ENCODE measurements at places on chromosomes 6 and 20.

DNA sequence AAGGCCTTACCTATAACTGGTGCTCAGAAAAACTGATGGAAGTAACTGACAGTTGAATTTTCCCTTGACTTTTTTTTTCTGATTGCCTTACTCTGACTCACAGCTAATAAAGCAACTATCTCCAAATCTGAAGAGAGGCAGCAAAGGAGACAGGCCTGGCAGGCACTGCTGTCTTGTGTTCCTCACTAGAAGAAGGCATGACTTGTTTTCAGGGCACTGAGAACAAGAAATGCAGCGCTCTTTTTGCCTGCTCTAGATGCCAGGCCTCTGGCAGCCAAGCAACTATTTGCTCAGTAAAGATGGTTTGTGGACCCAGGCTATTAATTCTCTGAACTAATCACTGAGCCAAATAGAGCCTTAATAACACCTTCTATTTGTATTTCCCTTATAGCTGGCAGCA, 155.1 kb downstream of the PRDM13 start:
- DNase-seq: no peak

- DNase-seq: peak; percentile 10
Measured at GRCh38 chr6:161242779-161243693, 30.8 kb downstream of the AGPAT4 start.

DNA sequence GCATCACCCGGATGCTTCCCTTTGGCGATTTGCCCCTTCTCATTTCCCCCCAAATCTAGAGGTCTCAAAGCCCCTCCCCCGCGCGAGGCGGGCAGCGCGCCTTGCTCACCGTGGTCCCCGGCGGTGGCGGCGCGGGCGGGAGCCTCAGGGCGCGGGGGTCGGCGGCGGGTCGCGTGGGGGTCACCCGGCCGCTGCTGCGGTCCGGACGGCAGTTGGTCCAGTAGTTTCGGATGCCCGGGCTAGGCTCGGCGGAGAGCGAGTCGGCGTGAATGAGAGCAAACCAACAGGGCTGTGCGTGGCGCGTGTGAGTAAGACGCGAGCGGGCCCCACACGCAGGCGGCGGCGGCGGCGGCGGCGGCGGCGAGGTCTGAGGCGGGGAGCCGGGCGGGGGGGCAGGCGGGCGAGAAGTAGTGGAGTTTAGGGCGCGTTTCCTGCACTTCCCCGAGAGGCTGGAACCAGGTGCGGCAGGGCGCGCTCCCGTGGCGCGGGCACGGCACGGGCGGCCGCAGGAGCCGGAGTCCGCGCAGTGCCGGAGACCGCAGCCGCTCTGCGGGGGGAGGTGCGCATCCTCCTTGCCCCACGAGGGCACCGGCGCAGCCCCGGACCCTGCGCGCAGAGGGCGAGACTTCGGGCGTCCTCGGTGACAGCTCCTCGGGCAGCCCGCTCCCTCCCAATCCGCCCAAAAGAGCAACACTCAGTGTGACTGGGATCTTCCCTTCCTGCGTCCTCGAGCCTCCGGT, 567 bp downstream of the HS3ST5 start:
- no peak for DNase-seq

GRCh38 chr20:50191544-50192363, 1.1 kb downstream of the CEBPB start:
- peak; percentile 70 for DNase-seq

DNA sequence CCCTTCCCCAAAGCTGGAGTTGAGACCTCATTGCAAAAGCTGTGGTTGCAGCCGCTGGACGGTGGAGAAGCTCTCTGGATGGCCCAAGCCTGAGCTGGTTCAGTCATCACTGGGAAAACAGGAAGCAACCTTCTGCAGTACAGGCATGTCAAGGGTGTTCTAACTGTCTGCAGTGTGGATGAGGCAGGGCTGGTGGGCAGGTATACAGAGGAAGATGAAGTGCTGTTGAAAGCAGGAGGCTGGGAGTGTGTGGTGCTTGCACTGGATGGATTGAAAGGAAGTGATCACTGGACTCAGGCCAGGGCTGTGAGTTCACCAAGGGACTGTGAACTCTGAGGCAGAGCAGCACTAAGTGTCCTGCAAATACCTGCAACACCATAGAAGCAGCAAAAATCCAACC, 89.0 kb upstream of the NOX3 start:
- DNase-seq: no peak

GRCh38 chr6:163640641-163641040, 226.1 kb downstream of the QKI start:
- no peak for DNase-seq

DNA sequence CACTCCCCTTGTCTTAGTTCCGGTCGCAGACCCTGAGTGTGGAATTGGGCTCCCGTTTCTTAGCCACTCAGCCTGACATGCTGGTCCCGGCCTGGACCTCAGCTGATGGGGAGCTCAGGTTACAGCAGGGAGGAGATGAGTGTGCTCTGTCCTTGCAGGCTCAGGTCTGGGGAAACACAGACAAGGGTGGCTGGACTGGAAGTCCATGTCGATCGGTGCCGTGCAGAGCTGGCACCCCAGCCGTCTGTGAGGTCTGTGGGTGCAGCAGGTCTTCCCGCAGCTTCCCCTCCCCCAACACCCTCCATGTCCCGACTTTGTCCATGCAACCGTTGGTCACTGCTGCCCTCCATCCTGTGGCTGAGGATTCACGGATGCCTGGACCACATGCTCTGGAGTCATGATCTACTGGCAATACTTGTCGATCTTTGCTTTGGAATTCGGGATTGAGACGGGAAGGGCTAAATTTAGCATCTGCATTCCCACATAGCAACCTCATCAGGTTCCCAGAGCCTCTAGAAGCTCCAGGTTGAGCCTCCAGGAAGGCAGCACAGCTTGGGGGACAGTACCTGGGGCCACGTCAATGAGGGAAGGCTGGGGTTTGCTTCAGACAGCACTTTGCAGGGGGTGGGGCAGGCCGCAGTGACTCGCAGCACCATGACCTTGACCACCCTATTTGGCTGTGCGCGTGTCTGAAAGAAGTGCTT, 118.8 kb downstream of the PSMB1 start:
- DNase-seq: no peak

DNA sequence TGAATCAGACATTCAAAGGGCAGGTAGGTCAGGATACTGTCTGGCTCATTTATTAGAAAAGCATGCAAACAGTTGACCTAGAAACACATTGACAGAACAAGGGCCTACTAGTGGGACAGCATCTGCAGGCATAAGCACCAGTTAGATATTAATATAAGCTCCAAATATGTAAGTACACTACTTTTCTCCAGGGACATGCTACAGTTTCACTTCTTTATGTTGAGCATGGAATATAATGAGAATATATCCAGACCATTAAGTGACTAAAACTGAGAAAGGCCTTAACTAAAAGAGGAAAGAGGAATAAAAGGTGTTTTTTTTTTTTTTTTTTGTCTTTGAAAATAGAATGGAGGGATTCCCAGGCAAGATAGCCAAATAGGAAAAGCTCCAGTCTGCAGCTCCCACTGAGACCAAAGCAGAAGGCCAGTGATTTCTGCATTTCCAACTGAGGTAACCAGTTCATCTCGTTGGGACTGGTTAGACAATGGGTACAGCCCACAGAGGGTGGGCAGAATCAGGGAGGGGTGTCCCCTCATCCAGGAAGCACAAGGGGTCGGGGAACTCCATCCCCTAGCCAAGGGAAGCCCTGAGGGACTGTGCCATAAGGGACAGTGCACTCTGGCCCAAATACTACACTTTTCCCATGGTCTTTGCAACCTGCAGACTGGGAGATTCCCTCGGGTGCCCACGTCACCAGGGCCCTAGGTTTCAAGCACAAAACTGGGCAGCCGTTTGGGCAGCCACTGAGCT, 251.6 kb downstream of the PHF3 start:
- no peak for DNase-seq

DNA sequence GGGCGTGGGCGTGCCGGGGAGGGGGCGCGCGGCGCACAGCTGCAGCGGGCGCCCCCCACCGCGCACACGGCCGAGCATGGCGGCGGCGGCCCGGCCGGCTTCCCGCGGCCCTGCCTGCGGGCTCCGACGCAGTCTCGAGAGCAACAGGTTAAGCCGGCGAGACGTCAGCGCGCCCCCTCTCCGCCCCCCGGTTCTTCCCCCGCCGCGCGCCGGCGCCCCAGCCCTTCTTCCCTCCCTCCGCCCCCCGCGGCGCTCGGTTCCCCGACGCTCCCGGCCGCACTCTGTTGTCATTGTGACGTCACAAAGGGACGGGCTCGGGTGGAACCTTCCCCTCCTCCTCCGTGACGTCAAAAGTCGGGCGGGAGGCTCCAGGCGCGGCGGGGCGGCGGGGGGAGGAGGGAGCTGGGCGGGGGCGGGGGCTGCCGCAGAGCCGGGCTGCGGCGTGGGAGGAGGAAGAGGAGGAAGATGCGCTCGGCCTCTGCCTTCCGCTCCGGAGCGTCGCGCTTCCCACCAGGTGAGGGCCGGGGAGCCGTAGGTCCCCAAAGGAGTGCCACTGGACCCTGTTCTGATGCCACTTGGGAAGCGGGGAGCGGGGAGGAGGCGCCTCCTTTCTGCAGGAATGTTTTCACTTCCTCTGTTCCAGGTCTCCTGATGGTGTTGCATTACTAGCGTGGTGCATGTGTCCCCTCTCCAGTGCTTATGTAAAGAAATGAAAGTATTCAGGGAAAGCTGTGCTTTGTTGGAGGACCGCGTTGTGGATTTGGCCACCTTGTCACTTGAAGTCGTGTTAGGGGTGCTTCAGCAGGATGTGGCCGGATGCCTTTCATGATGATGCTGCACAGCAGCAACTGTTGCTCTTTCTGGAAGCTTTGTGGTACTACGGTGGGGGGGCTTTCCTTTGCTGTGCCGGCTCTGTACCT, 2.8 kb downstream of the JARID2 start:
- peak; percentile 97 for DNase-seq

- no peak for DNase-seq
Measured at GRCh38 chr6:73389854-73390253, 4.8 kb upstream of the DDX43 start.

- DNase-seq: no peak
Measured at GRCh38 chr20:46111028-46111835, 6.9 kb upstream of the CD40 start.

DNA sequence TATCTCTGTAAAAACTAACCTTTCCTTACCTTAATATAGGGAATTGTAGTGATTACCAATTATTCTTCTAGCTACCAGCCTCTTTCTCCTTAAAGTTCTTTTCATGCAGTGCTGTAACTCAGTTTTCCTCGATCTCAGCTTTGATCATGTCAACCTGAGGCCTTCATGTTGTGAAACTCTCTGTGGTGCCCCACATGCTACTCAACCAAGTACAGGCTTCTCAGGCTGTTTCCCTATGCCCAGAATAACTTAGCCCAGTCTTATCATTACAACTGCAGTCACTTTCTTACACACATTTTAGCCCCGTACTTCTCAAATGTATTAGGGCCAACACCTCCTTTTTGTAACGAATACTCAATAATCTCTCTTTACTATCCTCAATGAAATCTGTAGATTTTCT, 90.1 kb upstream of the SUPT3H start:
- DNase-seq: no peak

- no peak for DNase-seq
Measured at GRCh38 chr6:16806363-16806762, 45.1 kb upstream of the ATXN1 start.

DNA sequence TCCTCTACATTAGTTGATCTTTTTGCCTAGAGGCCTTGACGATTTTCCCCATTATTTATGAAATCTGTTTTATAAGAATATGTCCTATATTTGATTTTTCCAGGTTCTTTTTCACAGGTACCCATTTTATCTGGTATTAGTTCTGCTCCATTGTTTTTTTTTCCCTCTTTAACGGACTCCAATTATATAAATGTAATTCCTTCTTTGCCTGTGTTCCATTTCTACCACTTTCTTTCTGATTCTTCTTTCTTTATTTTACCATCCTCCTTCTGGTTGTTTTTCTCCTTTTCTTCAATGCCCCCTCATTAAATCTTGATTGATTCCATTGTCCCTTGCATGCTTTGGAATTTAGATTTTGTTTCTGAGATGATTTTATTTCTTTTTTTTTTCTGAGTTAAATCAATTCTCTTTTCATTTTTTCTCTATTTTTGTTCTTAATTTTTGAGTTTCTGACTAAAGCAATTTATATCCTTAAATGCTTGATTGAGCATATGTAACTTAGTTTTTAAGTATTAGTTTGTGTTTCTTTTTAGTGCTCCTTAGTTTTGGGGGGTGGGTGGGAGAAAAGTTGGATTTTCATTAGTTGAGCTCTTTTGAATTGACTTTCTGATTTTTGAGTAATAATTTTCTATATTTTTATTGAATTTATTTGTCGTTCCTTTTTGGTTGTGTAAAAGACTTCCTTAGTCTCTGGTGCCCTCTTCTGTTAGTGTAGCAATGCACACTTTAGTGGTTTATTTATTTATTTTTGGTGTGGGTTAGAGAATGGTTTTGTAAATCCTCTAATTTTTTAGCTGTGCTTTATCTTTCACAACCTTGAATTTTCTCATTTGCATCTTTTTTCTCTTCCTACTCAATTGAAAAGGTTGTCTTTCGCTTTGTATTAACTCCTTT, 140.8 kb downstream of the FARS2 start:
- DNase-seq: no peak

DNA sequence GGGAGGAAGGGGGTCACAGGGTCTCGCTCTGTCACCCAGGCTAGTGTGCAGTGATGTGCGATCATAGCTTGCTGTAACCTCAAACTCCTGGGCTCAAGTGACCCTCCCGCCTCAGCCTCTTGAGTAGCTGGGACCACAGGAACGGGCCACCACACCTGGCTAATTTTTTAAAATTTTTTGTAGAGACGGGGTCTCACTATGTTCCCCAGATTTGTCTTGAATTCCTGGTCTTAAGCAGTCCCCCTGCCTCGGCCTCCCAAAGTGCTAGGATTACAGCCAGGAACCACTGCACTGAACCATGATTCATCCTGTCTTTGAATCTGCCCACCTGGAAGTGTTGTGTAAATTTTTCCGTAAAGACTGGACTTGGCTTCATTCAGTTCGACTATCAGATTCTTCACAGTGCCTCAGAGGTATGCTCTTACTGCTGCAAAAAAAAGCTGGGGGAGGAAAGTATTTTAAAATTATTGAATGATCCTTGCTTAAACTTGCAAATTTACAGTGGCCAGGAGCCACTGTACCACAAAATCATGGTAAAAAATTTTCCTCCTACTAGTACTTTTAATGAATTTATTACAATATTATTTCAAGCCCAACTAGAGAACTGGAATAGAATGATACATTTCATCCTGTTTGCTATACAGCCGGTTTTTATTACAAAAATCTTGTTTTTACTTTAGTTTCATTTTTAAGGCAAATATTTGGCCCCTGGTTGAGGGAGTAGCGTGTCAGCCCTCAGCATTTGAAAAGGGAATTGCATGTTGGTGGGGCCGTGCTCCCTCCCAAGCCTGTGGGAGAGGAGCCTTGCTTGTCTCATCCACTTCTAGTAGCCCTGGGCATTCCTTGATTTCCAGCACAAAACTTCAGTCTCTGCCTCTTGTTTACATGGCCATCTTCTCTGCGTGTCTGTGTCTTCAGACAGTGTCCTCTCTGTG, 202.5 kb upstream of the SGK1 start:
- no peak for DNase-seq

- peak; percentile 4 for DNase-seq
Measured at GRCh38 chr6:149560736-149561135, 5.4 kb upstream of the GINM1 start.

- no peak for DNase-seq
Measured at GRCh38 chr6:94361304-94362060, 942.1 kb upstream of the EPHA7 start.

GRCh38 chr20:45593498-45593897, 14.4 kb upstream of the WFDC8 start:
- no peak for DNase-seq

Data from CD4-positive, alpha-beta T cell treated with Interleukin-6 for 4 hours (primary cell).